ENCODE measurements at places on chromosomes 7 and 10.

- DNase-seq = no peak
Observed at GRCh38 chr7:27153526-27153925, 1.1 kb upstream of the HOXA3 start.

GRCh38 chr7:4638781-4639575 is 43.1 kb upstream of the FOXK1 start:
- DNase-seq = no peak

DNA sequence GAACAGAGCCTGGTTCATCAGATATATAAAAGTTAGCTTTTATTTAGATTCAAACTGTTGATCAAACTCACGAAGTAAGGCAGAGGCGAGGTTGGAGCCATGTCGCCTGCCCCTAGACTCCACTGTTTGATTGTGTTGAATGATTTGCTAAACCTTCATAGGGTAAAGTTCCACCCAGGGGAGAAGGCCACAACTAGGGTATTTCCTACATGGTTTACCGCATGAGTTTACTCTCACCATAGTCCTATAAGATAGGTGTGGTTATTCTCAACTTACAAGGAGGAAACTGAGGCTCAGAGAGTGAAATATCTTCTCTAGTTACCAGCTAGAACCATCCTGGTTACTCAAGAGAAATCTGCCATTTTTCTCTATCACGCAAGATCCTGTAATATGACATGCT is 31.8 kb downstream of the ARHGAP22 start:
- DNase-seq = no peak

DNA sequence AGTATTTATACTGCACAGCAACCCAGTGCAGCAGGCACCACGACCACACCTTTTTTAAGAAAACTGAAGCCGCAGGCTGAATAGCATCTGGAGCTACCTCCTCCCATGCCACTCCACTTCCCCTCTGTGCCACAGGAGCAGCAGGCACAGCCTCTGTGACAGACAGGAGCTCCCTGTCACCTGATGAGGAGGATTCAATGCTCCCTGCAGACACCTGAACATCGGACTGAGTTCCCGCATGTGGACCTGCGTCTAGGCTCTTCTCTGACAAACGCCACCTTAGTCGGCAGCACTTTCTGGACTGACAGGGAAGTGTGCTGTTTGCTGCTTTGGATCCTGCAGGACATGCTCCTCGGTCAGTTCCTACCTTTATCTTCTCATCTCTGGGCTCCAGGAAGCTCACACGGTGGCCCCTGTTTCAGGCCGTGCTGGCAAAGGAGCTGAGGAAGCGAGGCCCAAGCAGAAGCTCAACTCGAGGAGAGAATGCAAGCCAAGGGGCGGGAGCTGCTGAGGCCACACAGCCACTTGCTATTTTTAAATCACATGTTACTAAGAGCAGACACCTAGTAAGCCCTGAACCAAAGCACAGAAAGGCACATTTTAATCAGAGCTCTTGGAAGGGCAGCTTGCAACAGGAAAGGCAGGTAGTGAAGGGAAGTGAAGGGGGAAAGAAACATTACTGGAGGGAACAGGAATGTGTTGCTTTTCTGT is 56.6 kb downstream of the VOPP1 start:
- DNase-seq = no peak

- DNase-seq = no peak
Observed at GRCh38 chr7:121862591-121862990, 10.4 kb upstream of the PTPRZ1 start.

GRCh38 chr7:51980812-51981211 is 664.2 kb upstream of the COBL start:
- no peak for DNase-seq

DNA sequence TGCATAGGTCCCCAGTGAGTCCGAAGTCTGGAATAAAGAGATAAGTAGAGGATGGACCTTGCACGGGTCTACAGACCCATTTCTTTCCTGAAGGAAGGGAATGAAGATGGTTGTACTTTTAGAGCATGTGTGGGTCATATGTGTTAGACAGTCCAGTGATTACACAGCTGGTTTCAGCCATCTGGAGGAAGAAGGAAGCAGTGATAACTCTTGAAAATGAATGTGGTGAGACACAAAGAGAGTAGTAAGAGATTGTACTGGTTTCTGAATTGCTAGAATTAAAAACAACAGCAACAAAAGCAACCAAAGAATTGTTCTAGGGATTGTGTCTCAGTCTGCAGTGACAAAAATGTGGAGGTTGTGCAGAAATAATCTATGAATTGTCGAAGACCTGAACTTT is 258.9 kb downstream of the SUGCT start:
- no peak for DNase-seq

DNA sequence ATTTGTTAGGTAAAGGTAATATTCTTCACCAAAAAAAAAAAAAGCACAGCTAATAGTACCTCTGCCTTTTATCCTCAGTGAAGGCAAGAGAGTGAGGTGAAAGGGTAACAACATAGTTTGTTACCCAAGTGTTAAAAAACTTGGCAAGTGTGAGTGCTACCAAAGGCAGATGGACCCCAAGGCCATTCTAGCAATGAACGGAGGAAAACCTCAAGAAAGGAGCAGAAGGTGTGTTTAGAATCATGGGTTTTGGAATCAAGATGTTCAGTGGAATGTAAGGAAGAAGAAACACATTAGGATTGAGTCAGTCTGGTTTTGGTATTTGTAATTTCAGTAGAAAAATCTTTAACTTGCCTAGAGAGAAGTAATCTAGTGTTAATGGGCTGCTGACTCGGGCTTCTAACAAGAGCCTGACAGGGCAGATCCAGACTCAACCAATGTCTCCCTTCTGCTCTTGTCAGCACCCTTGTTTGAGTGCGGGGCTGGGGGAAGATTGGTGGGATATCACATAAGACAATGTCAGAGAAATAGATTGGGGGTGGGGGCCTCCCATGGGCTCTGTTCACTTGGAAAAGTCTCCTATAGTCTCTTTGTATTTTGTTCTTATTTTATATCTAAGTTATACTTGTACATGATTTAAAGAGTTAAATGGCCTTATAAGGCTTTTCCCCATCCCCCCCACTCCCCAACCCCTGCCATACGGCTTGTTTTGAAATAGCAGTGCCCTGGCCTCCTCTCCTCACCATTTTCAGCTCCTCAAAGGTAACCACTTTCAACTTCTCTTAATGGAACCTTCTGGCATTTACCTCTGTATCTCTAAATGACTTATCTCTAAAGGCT is 44.4 kb downstream of the SCD start:
- DNase-seq = no peak

DNA sequence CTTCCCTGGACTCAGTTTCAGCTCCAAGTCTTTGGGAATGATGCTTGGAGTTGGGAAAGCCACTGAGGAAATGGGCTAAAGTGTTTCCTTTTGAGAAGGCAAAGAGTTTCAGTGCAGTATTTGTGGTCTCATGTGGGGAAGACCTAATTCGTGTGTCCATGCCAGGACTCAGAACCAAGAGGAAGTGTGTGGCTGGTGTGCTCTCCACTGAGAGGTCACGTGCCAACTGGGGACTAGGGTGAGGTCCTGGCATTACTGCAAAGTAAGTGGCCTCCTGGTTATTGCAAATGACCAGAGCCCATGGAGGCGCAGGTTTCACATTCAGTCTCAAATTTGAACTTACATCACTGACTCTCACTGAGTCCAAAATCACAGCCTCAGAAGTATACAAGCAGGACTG is 48.6 kb upstream of the ITPRID1 start:
- no peak for DNase-seq
